ENCODE measurements at places on chromosomes 1 and 21. TPM values are rescaled to one million over a fixed set of nuclear protein-coding genes. Genes with fewer than 3 reads are reported as not detected.

The PPM1J gene
- 4.7 TPM for total RNA-seq

DNA sequence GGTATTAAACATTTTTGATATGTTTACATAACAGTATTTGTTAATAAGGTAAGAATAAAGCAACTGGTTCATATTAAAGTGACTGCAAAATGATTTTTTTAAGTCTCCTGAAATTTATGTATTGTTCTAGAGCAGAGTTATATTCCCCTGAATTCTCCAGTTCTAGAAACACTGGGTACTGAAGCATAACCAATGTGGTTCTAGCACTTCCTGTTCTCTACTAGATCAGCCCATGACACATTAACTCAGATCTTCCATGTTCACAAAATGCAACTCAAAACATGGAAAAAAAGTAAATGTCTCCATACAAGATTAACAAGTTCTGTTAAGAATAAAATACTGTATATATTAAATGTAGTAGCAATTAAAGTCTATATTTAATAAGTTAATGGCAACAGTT lies 3.9 kb downstream of the NEGR1 start:
- DNase-seq = no peak

DNA sequence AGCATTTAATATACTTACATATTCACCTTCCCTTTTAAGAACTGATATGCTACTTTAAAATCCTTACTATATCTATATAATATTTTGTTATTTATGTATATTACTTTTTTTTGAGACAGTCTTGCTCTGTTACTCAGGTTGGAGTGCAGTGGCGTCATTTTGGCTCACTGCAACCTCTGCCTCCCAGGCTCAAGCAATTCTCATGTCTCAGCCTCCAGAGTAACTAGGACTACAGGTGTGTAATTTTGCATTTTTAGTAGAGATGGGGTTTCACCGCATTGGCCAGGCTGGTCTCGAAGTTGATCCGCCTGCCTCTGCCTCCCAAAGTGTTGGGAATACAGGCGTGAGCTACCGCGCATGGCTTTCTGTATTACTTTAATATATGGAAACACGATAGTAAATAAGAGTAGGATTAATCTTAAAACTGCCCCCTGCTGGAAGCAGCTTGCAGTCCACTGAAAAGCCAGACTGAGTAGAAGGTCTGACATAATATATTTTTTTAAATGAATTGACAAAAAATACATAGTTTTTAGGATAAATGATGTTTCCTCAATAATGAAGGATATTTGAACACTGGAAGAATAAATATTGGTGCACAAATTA lies 24.4 kb downstream of the RCAN3 start:
- DNase-seq = no peak

DNA sequence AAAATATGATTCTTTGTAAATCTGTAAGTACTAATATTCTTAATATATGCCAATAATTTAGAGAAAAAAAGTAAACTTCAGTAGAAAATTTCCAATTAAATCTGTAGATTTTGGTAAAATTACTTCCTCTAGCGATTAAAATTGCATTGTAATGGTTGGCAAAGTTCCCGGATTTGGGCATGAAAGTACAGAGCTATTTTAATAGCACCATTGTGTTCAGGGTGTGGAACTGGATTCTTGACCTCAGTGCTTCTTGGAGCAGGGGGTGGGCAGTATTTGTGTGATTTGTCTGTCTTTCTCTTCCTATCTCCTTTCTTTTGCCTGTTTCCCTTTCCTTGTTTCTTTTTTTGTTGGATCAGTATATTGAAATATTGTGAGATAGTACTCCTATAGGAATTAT lies 72.1 kb downstream of the DNM3 start:
- DNase-seq = no peak

DNA sequence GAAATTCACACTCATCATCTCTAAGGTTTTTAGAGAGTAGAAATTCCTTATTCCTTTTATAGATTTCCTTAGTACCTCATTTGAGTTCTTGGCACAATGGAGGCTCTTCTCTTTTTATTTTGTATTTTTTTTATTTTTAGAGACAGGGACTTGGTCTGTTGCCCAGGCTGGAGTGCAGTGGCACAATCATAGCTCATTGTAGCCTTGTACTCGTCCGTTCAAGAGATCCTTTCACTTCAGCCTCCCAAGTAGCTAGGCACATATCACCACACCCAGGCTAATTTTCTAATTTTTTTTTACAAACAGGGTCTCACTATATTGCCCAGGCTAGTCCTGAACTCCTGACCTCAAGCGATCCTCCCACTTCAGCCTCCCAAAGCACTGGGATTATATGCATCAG lies 29.6 kb downstream of the RGL1 start:
- DNase-seq = peak; percentile 56

- no peak for DNase-seq
Observed at GRCh38 chr21:36155603-36156338, 853 bp upstream of the DOP1B start.

DNA sequence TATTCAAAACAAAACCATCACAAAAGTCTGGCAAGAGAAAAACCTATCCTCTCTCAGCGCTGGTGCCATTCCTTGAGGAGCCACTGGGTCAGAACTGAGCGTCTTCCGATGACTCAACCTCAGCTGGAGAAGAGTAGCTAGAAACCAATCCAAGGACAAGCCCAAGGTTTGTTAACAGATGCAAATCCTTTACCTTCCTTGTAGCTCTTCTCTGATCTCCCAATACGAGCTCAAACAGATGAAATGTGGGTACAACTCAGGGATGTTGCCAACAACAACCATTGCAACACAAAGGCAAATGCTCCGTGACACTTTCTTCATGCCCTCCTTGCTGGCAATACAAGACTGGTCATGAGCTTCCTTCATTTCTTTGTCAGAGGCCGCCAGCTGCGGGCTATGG lies 337.1 kb downstream of the SIPA1L2 start:
- DNase-seq = no peak

DNA sequence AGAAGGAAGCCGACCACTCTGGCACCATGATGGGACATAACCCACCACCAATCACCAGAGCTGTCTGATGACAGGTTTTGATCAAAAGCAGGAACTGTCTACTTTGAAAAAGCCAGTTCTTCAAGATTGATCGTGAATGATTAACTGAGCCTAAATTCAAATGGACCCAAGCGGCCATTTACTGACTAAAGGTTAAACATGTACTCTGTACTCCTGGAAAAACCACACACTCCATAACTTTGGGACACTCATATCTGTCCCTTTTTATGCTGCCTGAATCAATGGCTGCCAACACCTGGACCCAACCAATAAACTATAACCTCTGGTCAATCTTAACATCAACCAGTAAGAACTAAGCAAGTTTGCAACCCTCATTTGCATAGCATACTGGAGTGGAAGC lies 206.6 kb downstream of the URB2 start:
- no peak for DNase-seq

- DNase-seq = no peak
Observed at GRCh38 chr1:26545969-26546323, 16.4 kb downstream of the RPS6KA1 start.

DNA sequence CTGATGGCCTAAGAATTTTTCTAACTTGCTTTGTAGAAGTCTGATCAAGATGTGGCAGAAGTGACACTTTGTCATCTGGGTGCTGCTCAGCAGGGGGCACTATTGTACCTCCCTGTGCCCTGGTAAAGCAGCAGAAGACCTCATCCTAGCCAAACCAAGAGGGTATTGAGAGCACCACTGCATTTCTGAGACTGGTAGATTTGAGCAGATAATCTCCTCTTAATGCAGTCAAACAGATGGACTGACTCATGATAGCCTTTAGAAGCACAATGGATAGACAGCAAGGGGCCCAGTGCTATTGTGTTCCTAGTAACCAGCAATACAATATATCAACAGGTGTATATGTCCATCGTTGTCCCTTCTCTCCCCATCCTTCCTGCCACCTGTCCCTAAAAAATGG lies 5.7 kb downstream of the TPM3 start:
- peak; percentile 48 for DNase-seq

GRCh38 chr1:206495493-206496046 lies 11.8 kb upstream of the RASSF5 start:
- no peak for DNase-seq

DNA sequence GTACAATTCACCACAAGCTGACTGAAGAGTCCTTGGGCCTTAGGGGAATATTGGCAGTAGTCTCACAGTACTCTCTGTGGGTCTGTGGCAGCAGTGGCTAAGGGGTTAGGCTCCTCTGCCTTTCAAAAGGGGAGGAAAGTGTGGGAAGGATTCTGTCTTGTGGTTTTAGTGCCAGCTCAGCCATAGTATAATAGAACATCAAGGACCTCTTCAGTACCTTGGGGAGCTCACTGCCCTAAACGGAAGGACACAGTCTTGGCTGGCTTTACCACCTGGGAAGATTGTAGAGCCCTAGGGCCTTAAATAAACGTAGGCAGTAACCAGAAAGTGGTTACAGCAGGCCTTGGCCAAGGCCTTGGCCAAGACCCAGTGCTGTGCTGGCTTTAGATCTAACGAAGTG lies 265.7 kb downstream of the COL11A1 start:
- no peak for DNase-seq

The MARK1 gene
- total RNA-seq = 13.7 TPM

The OR6K2 gene
- total RNA-seq = not detected

DNA sequence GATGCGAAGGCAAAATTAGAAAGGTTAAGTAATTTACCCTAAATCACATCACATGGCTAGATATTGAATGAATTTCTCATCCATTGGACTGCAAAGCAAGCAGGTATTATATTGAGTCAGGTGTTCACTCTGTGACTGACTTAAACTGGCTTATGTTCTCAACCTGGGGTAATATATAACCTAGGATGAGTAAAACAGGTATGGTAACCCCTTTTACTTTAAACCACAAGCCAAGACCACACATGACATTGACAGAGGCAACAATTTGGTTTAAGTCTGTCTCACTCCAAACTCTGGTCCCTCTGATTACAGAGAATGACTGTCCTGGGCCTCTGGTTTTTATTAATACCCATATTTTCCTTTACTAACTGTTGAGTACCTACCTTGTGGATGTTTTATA lies 33.3 kb downstream of the MAEL start:
- DNase-seq = no peak

DNA sequence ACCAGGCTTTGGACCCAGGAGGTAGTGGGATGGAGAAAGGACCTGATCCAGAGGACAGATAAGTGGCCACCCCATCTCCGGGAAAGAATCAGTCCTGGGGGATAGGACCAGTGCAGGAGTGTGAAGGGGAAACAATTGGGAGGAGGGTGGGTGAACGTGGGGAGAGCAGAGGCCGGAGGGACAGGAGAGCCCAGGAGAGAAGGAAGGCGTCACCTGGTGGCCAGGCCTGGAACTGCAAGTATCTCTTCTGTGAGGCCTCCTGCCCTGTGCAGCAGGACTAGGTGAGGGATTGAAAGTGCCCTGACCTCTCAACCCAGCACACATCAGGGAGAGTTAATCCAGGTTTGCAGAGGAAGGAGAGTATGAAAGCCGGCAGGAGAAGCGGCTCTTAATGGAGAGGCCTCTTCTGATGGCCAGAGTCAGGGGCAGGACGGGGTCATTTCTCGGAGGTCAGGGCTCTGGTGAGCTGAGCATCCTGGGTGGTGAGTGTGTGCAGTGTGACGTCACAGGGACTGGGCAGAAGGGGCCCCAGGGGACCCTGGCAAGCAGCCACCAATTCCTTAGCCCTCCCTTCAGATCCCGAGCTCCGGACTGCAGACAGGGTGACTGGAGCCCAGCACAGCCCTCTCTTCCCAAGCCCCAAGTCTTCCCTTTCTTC lies 9.2 kb upstream of the LAD1 start:
- peak; percentile 90 for DNase-seq

DNA sequence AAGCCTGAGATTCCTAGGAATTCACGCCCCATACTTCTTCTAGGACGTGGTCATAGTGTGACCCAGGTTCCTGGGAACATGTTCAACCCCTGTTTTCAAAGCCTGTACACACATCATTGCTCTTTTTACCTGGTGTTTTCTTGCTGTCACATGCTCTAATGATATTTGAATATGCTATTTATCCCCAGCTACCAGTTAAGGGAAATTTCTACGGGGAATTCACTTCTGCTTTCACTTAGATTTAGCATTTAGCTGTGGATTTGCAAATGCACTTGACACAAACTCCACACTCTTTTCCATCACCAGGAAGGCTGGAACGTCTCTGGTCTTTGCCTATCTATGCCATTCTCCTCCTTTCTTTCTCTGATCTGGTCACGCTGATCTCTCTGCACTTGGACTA lies 11.3 kb upstream of the SAMSN1 start:
- no peak for DNase-seq

- no peak for DNase-seq
Observed at GRCh38 chr1:81205956-81206355, 594.8 kb upstream of the ADGRL2 start.

The FCRL2 gene
- total RNA-seq = not detected

The RGS13 gene
- total RNA-seq = 0.30 TPM

GRCh38 chr1:9009438-9010370 lies 16.5 kb downstream of the SLC2A7 start:
- peak; percentile 56 for DNase-seq

- peak; percentile 72 for DNase-seq
Observed at GRCh38 chr1:33300673-33301072, 20.2 kb downstream of the A3GALT2 start.

DNA sequence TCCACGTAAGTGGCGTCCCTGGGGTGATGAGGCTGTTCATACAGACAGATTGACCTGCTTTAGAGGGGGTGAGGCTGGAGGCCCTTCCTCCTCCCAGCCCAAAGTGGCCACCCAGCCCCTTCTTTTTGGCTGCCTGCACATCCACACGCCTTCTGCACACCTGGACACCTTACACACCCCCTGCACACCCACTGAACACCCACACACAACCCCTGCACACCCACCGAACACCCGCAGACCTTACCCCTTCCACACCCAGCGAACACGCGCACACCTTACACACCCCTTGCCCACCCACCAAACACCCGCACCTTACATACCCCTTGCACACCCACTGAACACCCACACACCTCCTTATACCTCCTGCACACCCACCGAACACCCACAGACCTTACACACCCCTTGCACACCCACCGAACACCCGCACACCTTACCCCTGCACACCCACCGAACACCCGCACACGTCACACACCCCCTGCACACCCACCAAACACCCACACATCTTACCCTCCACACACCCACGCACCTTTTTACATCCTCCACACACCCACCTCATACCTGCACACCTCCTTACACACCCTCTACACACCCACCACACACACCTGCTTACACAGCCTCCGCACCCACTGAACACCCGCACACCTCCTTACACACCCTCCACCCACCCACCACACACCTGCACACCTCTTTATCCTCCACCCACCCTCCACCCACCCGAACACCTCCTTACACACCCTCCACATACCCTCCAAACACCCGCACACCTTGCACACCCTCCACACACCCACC lies 37.7 kb downstream of the COQ8A start:
- DNase-seq = no peak

The PER3 gene
- 14.8 TPM for total RNA-seq

DNA sequence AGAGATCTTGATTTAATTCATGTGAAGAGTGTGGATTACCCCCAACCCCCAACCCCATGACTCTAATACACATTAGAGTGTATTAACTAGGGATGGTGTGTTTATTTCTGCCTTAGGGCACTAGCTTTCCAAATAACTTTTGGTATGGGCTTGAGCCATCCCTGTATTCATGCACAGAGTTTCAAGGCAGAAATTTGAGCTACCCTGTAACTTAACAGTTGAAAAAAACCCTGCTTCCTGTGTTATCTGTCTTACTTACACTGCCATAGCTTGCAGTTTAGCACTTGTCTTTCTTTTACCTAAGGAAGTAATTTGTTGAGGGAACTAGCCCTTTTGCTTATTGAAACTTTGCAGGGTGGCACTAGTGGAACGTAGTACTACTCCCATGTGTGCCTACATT lies 6.3 kb downstream of the SRSF11 start:
- DNase-seq = no peak

- DNase-seq = no peak
Observed at GRCh38 chr21:26130249-26130881, 40.2 kb downstream of the APP start.

GRCh38 chr1:40663324-40664166 lies 1.9 kb downstream of the RIMS3 start:
- DNase-seq = no peak
